ENCODE measurements at places on chromosomes 16 and 17.

GRCh38 chr17:64492481-64493109 is 4.3 kb downstream of the POLG2 start:
- no peak for DNase-seq

GRCh38 chr16:27781981-27782880 is 232.3 kb downstream of the KATNIP start:
- DNase-seq, result no peak

DNA sequence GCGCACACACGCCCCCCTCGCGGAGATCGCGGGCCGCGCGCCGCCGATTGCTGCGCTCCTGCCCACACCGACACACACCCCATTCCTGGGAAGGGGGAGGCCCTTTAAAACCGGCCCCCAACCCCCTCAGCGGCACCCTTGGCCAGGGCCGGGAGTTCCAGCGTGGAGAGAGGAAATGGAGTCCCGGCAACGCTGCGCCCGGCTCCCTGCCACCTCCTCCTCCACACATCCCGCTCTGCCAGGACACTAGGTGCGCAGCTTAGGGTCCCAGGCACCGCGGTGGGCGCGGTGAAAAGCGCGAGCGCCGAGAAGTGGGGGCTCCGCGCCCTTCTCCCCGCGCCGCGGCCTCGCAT is 397 bp downstream of the CDC42EP4 start:
- peak; percentile 26 for DNase-seq

- no peak for DNase-seq
Measured at GRCh38 chr16:86545481-86545880, 9.6 kb downstream of the MTHFSD start.

DNA sequence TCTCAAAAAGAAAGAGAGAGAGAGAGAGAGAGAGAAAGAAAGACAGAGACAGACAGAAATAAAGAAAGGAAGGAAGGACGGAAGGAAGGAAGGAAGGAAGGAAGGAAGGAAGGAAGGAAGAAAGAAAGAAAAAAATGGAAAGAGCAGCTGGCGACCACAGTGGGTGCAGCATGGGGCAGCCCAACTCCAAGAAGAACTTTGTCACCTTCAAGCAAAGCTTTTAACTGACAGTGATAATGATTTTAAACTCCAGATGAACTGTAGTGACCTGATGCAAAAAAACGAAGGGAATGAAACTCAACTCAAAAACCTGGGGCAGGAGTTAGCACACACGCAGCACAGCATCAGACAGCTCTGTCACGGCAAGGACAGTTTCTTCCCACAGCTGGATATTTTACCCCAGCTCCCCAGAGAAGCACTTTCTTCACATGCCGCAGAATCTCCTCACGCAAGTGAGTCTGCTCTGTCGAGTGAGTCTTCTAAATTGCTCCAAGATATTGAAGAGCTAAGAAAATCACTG is 5.0 kb upstream of the ARHGAP17 start:
- no peak for DNase-seq

DNA sequence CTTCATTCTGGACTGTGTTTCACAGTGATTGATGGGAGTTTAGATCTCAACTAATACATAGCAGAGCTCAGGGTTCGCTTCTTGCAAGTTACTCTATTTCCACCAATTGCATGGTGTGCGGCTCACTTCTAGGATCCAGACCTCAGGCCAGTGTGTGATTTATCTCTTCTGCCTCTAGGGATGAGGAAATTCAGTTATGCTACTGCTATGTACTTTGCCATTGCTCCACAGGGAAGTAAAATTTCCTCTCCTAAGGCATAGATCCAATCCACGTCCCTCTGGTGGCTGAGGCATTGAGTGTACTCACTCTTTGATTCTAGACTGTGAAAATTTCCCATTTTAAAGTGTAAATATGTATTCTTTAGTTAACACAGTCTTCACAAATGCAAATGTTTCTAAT is 214.1 kb downstream of the HS3ST3B1 start:
- no peak for DNase-seq

- DNase-seq, result no peak
Measured at GRCh38 chr17:70109497-70109896, 34.5 kb downstream of the KCNJ16 start.

GRCh38 chr17:75701288-75701687 is 20.0 kb upstream of the ITGB4 start:
- no peak for DNase-seq

DNA sequence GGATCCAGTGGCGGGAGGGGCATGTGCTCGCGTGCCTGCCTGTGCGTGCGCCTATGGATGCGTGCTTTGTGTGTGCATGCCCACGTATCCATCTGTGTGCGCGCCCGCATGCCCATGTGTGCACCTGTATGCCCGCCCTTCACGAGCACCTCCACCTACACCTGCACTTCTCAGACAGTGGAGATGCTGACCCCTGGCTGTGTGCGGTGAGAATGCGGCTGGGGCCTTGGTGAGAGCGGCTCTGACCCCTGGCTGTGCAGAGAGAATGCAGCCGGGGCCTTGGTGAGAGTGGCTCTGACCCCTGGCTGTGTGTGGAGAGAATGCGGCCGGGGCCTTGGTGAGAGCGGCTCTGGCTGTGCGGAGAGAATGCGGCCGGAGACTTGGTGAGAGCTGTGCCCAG is 33.9 kb downstream of the AXIN1 start:
- DNase-seq, result peak; percentile 16

All from stimulated activated naive CD8-positive, alpha-beta T cell treated with anti-CD3 and anti-CD28 coated beads, Interleukin-15, Interleukin-2, amounts not matched to agents 100 U/mL and 50 U/mL, for 24 hours (primary cell).